Coronary artery (tissue), 2 donors: ENCODE measurements at places on chromosomes 4 and X.

- no peak for DNase-seq
Measured at GRCh38 chr4:82975792-82976191, 34.8 kb downstream of the LIN54 start.

DNA sequence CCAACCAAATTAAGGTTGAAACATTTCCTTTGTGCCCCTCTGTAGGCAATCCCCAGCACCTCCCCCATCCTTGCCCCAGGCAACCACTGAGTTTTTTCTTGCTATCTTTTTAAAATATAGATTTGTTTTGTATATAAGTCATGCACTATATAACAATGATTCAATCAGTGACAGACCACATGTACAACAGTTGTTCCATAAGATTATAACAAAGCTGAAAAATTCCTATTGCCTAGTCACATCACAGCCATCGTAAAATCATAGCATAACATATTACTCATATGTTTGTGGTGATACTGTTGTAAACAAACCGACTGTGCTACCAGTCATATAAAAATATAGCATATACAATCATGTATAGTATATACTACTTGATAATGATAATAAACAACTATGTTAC is 211.9 kb upstream of the NRK start:
- no peak for DNase-seq

DNA sequence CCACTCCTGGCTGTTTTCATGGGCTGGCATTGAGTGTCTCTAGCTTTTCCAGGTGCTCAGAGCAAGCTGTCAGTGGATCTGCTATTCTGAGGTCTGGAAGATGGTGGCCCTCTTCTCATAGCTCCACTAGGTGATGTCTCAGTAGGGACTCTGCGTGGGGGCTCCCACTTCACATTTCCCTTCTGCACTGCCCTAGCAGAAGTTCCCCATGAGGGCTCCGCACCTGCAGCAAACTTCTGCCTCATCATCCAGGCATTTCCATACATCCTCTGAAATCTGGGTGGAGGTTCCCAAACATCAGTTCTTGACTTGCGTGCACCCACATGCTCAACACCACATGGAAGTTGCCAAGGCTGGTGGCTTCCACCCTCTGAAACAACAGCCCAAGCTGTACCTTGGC is 13.8 kb downstream of the GLRA3 start:
- DNase-seq: no peak

- DNase-seq: no peak
Measured at GRCh38 chr4:184163813-184164212, 53.9 kb downstream of the ENPP6 start.

GRCh38 chr4:126264839-126265238 is 950.1 kb downstream of the FAT4 start:
- no peak for DNase-seq

- DNase-seq: peak; percentile 52
Measured at GRCh38 chr4:5982156-5982973, 35.9 kb downstream of the C4orf50 start.
